Stimulated activated CD4-positive, alpha-beta T cell treated with anti-CD3 and anti-CD28 coated beads, Interleukin-12 subunit alpha, Interleukin-12 subunit beta, amount 100 ng/mL, for 48 hours (primary cell): ENCODE measurements at places on chromosomes 1 and 21.

GRCh38 chr1:110690709-110691365 is 16.1 kb upstream of the KCNA3 start:
- DNase-seq, result no peak

- no peak for DNase-seq
Measured at GRCh38 chr1:189350983-189351616, 1126.6 kb downstream of the BRINP3 start.

DNA sequence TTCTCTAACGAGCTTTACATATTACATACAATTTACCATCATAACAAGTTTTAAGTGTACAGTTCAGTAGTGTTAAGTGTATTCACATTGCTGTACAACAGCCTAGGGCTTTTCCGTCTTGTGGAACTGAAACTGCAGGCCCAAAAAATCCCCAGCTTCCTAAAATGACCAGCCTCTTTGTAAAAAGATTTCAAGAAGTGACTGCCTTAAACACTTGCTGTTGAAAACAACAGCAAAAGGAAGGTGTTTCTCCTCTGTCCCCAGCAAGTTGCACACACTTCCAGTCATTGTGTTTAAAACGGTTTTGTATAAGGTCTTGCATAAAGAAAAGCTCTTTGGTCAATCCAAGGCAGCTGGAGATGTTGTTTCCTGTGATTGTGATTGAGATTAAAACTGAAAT is 16.0 kb upstream of the GBP1 start:
- no peak for DNase-seq

GRCh38 chr1:164772635-164773034 is 213.7 kb downstream of the PBX1 start:
- DNase-seq, result no peak

GRCh38 chr1:84756455-84757082 is 66.3 kb upstream of the SSX2IP start:
- no peak for DNase-seq

- DNase-seq, result no peak
Measured at GRCh38 chr1:216119600-216119999, 303.6 kb downstream of the USH2A start.

- no peak for DNase-seq
Measured at GRCh38 chr1:157512036-157512969, 40.0 kb downstream of the FCRL5 start.

DNA sequence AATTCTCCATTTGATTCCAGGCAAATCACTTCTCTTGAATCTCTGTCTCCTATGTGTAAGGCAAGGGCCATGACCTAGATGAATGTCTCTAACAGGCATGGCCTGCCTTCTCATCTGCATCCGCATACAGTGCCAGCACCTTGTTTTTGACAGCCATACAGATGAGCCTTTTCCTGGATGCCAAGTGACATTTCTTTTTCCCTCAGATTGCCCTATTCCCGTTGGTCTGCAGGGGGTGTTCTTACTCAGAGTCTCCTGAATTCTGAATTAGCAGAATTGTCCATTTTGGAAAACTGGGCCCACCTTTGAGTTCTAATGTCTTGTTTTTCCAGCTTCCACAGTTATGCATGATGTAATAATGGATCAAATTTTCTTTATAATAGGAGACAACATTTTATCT is 88.0 kb upstream of the ADAR start:
- no peak for DNase-seq

- DNase-seq, result no peak
Measured at GRCh38 chr1:177020851-177021589, 143.5 kb downstream of the ASTN1 start.

DNA sequence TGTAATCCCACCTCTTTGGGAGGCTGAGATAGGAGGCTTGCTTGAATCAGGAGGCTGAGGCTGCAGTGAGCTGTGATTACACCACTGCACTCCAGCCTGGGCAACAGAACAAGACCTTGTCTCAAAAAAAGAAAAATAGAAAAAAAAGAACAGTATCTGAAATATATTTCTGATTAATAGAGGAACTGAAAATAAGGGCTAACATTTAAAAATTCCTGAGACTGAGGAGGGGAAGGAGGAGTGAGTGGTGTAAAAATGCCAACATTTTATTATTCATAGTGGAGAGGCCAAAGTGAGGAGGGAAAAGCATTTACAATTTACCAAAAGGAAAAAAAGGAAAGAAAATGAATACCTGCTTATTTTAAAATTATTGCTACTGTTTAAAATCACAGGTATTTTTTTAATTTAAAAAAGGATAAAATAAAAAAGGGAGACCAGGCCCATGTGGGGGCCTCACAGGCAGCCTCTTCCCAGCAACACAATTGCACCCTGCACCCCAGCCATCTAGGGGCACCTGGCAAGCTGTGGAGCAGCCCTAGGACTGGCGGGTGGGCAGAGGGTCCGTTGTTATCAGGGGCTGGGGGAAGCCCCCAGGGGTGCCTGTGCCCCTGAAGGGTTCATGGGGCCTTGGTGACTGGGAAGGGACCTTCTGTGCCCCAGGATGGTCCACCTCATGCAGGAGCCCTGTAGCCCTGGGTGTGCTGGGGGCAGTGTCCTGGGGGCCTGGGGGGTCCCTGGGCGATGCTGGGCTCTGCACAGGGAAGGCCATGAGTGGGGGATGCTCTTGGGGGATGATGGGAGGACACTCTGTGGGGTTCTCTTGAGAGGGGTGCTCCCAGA is 34.8 kb upstream of the ADARB1 start:
- DNase-seq, result no peak

DNA sequence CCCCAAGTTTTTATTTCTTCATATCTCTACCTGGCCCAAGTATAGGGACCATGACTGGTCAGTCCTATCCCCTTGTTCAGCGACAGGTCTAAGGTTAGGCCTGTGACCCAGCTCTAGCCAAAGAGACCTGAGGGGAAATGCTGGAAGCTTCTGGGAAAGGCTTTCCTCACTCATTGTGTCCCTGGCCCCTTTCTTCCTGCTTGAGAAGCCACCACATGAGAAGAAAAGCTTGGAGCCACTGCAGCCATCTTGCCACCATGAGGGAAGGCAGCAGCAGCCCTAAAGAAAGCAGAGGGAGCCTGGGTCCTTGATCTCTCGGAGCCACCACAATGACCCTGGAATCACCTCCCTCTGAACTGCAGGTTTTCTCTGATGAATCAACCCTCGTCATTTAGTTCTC is 43.4 kb downstream of the ATF3 start:
- DNase-seq, result no peak

GRCh38 chr21:17442165-17442564 is 70.7 kb upstream of the CXADR start:
- no peak for DNase-seq

GRCh38 chr1:226116673-226117072 is 54.2 kb downstream of the H3-3A start:
- DNase-seq, result no peak

- DNase-seq, result no peak
Measured at GRCh38 chr1:53543778-53544695, 84.8 kb downstream of the DMRTB1 start.

DNA sequence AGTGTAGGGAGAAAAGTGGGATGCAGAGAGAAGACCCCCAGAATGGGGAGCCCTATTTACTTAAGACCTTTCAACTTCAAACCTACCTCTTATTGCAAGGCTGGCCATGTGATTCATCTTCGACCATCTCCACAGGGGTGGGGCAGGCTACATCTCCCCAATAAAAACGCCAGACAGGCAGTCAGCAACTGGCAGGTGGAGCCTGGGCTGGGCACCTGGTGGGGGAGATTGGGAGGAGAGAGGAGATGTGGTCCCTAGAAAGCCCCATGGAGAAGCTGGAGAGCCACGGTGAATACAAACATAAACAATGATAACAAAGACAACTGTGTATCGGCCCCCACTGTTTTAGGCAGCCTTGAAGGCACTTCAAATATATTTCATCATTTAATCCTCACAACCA is 336.7 kb upstream of the PROX1 start:
- DNase-seq, result no peak

GRCh38 chr1:152495066-152495675 is 15.4 kb upstream of the LCE5A start:
- no peak for DNase-seq

- no peak for DNase-seq
Measured at GRCh38 chr1:32066489-32066873, 6.3 kb upstream of the TMEM39B start.

DNA sequence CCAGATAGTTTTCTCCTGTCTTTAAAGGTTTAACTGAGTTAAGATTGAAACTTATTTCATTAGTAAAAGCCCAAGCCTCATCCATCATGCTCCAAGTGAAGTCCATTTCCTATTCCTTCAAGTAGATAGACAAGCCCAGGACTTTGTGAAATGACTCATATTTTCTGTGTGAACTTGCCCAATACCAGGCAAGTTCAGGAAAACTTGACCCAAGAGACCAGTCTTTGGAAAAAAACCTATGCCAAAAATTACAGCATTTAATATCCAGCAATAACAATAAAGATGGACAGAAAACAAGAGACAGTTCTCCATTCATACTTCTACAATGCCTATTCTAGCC is 405 bp upstream of the RAB29 start:
- no peak for DNase-seq

- no peak for DNase-seq
Measured at GRCh38 chr1:228150461-228151179, 890 bp downstream of the GJC2 start.

GRCh38 chr1:38138498-38139233 is 92.1 kb upstream of the POU3F1 start:
- DNase-seq, result no peak

DNA sequence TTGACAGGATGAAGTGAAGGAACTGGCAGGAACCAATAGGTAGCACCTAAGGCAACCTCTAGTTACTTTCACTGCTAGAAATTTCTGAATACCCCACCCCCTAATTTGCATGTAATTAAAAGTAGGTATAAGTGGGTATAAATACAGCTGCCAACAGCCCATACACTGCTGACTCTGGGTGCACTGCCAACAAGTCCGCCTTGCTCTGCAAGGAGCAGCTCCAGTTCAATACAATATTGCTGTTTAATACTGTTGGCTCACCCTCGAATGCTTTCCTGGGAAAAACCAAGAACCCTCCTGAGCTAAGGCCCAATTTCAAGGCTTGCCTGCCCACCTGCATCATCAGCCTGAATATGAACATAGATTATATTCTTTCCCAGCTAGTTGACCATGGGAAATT is 981.9 kb downstream of the ADGRL2 start:
- no peak for DNase-seq

GRCh38 chr1:23356471-23357137 is 12.5 kb upstream of the HNRNPR start:
- no peak for DNase-seq

DNA sequence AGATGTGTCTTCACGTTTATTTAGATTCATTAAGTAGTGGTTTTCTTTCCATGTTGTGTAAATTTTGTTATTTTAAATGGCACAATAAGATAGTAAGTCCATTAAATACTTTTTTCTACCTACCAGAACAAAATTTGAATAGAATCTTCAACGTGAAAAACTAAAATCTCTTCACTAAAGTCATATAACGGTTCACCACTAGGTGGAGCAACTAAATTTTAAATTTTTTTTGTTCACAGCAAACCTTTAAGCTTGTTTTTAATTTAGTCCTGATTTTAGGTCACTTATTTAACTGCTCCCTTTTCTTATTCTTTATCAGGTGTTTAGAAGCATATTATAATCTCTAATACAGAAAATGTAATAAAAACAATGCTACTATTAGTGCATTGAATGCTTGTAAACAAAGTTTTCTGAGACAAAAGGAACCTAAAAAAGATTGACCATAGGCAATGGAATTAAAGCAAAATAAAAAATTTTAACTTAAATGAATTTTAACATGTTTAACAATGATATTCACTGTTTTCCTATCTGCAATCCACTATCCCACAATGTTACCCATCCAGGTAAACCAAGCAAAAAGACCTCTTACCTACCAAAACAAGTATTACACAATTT is 28.3 kb upstream of the PKN2 start:
- no peak for DNase-seq

GRCh38 chr1:110008971-110009565 is 24.5 kb downstream of the AHCYL1 start:
- no peak for DNase-seq

- DNase-seq, result no peak
Measured at GRCh38 chr1:79599257-79599656, 592.7 kb upstream of the ADGRL4 start.

DNA sequence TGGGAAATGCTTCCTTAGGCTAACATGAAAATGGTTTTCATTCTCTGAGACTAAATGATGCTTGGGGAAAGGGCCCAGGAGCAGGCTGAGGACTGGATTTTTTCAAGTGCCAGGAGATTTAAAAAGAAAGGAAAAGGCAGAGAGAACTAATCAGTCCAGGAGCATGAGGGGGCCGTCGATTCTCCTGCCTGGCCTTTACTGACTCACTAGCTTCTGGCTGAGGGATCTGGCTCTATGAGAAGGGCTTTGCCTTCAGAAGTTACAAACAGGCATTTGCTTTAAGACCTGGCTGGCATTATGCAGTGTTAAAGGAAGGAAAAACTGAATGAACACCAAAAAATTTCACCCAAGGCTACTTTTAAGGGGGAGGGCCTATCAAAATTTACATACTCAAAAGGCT is 359.2 kb downstream of the PBX1 start:
- DNase-seq, result no peak

DNA sequence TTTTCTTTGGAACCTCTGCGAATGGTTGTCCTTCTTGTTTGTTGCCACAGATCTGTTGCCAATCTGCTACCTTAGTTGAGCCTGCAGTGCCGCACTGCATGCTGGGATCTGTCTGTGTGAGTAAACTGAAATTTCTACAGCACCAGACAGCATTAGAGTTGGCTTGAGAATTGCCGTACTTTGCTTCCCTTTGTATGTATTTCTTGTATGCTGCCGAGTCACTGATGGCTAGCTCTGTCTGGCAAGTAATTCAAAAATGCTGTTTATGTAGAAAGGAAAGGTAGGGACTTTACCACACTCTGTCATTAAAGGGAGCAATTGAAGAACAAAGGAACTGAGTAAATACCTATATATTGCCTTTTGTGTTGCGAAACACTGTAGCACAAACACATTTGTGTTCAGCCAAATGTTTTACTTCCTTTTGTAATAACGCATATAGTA is 857.4 kb downstream of the USP25 start:
- no peak for DNase-seq

GRCh38 chr1:174032671-174033222 is 10.6 kb upstream of the RC3H1 start:
- DNase-seq, result no peak

- no peak for DNase-seq
Measured at GRCh38 chr1:230937371-230937770, 41.3 kb downstream of the TTC13 start.

GRCh38 chr1:219278288-219278687 is 104.6 kb downstream of the LYPLAL1 start:
- no peak for DNase-seq

GRCh38 chr1:203860396-203861025 is 888 bp upstream of the SNRPE start:
- DNase-seq, result no peak

GRCh38 chr1:115090540-115090939 is 1.2 kb upstream of the TSPAN2 start:
- DNase-seq, result no peak

DNA sequence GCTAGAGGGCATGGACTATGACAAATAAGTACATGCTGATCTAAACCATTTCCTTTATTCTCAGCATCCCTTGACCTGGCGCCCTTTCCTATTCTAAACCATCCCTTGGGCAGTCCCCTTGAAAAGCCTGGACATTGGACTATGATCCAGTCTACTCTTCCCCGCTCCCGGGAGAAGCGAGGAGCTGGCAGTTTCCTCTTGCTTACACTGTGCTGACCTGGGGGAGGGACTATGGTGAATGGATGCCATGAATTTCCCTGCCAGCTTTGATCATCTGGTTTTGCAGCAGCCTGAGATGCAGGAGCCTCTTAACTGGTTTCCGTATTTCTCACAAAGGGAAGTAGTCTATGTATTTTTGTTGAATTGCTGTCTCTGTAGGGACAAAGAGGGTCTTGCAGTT is 121.7 kb downstream of the KIF26B start:
- no peak for DNase-seq
